ENCODE measurements at places on chromosomes 2 and 18. TPM values are rescaled to one million over a fixed set of nuclear protein-coding genes. Genes with fewer than 3 reads are reported as not detected.

DNAH6 gene
- 0.05 TPM for total RNA-seq

SPHKAP gene
- total RNA-seq = not detected

NPC1 gene
- total RNA-seq = 102 TPM

APCDD1 gene
- total RNA-seq = not detected

CPLX4 gene
- total RNA-seq = not detected

Data from A549 treated with Mapracorat at 1 μM for 4 hours (cell line).